A549 treated with Hydrocortisone at 1 μM for 4 hours (cell line): ENCODE measurements at places on chromosomes 1 and 21. TPM values are rescaled to one million over a fixed set of nuclear protein-coding genes. Genes with fewer than 3 reads are reported as not detected.

PTPRC gene
- not detected in 5 replicates for total RNA-seq

JUN gene
- total RNA-seq: 20.6 to 29.5 TPM (median 25.5 TPM) in 5 replicates

HSF2BP gene
- total RNA-seq: 1.8 to 2.2 TPM (median 2.1 TPM) in 5 replicates

CCDC190 gene
- total RNA-seq: not detected in 5 replicates

TEX38 gene
- total RNA-seq: 0.16 TPM in 1 of 5 replicates, not detected in the others

SMIM1 gene
- total RNA-seq: 0.41 to 1.5 TPM (median 0.71 TPM) in 5 replicates

NBPF10 gene
- total RNA-seq: 0.86 to 1.3 TPM (median 1.1 TPM) in 5 replicates

HFM1 gene
- total RNA-seq: 0.06 to 0.07 TPM in 2 of 5 replicates, not detected in the others

FMO2 gene
- total RNA-seq: not detected in 5 replicates

BCAS2 gene
- total RNA-seq: 24.7 to 29.4 TPM (median 25.8 TPM) in 5 replicates

TRIM45 gene
- total RNA-seq: 0.70 to 1.4 TPM (median 1.2 TPM) in 5 replicates

EDN2 gene
- total RNA-seq: 38.5 to 44.9 TPM (median 38.9 TPM) in 5 replicates

EXO5 gene
- total RNA-seq: 3.2 to 4.7 TPM (median 4.0 TPM) in 5 replicates

SPRR4 gene
- total RNA-seq: not detected in 5 replicates

UBASH3A gene
- 0.12 to 0.20 TPM (median 0.13 TPM) in 5 replicates for total RNA-seq

EPB41 gene
- 3.4 to 5.4 TPM (median 4.6 TPM) in 5 replicates for total RNA-seq

ADAMTSL4 gene
- 4.4 to 7.3 TPM (median 6.8 TPM) in 5 replicates for total RNA-seq

ADGRB2 gene
- total RNA-seq: 4.0 to 5.3 TPM (median 4.9 TPM) in 5 replicates

CYP4X1 gene
- 0.09 TPM in 1 of 5 replicates, not detected in the others for total RNA-seq

CCDC27 gene
- not detected in 5 replicates for total RNA-seq

SERINC2 gene
- total RNA-seq: 19.9 to 30.9 TPM (median 27.6 TPM) in 5 replicates

RGSL1 gene
- total RNA-seq: not detected in 5 replicates

GSTM1 gene
- total RNA-seq: not detected in 5 replicates

B3GALNT2 gene
- 15.2 to 23.8 TPM (median 17.9 TPM) in 5 replicates for total RNA-seq

ADAM30 gene
- not detected in 5 replicates for total RNA-seq

PRDM16 gene
- 0.09 to 0.45 TPM (median 0.13 TPM) in 5 replicates for total RNA-seq

NUP210L gene
- not detected in 5 replicates for total RNA-seq

SORT1 gene
- total RNA-seq: 3.7 to 6.1 TPM (median 4.0 TPM) in 5 replicates

AQP10 gene
- total RNA-seq: not detected in 5 replicates

NEXN gene
- 5.6 to 11.7 TPM (median 6.4 TPM) in 5 replicates for total RNA-seq

TFF1 gene
- total RNA-seq: 21.7 to 28.6 TPM (median 26.5 TPM) in 5 replicates

RNU1-1 gene
- total RNA-seq: 6.1 to 30.4 TPM (median 9.0 TPM) in 3 of 5 replicates, not detected in the others

TGFBR3 gene
- total RNA-seq: 5.5 to 8.3 TPM (median 6.3 TPM) in 5 replicates

LGR6 gene
- total RNA-seq: 0.54 to 0.78 TPM (median 0.70 TPM) in 5 replicates

FCRL1 gene
- total RNA-seq: not detected in 5 replicates

UQCRHL gene
- total RNA-seq: 5.9 to 8.7 TPM (median 6.2 TPM) in 5 replicates

UBXN10 gene
- not detected in 5 replicates for total RNA-seq

JAM2 gene
- not detected in 5 replicates for total RNA-seq
